ENCODE measurements at places on chromosomes 11 and 22.

DNA sequence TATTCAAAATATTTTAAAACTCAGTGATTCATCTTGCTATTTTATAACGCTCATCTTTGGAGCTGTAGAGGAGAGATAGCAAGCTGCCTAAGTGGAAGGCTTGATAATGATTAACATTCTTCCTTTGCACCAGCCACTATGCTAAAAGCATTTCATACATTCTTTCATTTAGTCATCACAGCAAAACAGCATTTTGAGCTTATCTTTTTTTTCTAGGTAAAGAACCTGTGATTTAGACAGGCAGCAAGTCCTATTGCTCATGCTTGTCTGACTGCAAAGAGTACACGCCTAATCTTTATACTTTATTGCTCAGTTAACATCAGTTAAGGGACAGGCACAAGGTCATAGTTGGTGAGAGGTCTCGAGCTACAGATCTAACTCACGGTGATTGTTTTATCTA, 713.1 kb upstream of the ARHGAP42 start:
- DNase-seq = peak; percentile 41

- no peak for DNase-seq
These were observed 5.4 kb upstream of the NDUFS8 start for GRCh38 chr11:68025047-68025446.

DNA sequence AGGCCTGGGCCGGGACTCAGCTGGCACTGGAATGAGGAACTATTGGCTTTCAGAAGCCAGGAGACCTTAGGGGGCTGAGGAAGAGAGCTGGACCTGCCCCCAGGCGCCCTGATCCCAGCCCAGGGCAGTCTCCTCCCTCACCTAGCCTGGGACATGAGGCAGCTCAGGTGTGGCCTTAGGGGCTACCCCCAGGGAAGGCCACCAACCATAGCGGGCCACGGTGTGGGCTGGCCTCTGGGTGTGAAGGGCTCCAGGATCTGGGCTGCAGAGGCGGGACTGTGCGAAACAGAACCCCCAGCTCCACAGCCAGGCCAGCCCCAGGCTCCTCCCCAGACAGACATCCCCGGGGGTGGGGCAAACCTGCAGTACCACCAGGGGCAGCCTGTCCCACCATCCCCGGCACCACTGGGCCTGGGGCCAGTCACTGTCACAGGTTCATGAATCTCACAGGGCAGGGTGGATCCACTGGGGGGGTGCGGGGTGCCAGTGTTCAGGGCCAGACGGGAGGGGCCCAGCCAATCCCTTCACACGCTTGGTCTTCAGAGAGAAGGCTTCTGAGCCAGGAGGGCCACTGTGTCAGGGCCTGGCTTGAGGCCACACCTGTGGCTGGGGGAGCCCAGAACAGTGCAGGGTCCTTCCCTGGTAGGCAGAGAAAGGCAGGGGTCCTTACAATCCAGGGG, 3.5 kb downstream of the PLXNB2 start:
- DNase-seq = no peak

DNA sequence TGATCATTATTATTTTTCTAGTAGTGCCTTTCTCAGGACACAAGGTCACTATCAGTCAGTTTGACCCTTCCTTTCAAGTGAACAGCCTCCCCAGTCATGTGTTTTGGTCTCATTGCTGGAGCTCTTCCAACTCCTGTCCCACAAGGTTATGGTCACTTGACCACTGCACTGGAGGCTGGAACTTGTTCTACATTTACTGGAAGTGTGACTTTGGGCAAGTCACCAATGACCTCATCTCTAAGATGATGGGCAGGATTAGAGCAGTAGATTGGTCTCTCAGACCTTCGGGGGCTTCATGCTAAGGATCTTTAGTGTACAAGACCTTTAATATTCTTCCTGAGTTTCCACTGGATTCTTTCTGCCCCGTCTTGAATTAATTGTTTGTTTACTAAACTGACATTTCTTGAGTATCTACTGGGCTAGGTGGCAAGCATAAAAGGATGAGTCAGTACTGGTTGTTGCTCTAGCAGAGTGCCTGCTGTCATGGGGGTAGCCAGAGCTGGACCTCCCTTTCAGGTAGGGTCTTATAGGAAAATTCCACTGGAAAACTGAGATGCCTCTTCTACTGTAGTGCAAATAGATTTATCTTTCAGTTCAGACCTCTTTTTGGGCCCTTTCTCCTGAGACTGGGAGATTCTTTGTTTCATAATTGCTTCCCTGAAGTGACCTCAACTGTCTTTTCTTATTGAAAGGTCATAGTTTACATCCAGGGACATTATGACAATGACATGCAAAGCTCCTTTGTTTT, 106.8 kb downstream of the GRAMD1B start:
- DNase-seq = no peak

DNA sequence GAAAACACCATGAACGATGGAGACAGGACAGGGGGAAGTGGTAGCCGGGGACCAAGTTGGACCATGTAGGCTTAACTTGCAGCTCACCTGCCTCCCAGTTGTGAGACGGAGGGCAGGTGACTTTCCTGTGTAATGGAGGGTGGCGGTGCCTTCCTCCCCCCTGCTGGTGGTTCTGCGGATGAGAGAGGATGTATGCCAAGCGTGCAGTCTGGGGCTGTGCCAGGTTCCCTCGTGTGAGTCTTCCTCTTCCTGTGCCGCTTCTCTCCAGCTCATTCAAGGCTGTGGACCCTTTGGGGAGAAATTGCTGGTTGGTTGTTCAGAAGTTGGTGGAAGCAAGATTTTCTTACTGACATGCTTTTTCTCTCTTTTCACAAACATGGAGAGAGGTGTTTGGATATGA, 35.1 kb downstream of the MPPED1 start:
- no peak for DNase-seq

DNA sequence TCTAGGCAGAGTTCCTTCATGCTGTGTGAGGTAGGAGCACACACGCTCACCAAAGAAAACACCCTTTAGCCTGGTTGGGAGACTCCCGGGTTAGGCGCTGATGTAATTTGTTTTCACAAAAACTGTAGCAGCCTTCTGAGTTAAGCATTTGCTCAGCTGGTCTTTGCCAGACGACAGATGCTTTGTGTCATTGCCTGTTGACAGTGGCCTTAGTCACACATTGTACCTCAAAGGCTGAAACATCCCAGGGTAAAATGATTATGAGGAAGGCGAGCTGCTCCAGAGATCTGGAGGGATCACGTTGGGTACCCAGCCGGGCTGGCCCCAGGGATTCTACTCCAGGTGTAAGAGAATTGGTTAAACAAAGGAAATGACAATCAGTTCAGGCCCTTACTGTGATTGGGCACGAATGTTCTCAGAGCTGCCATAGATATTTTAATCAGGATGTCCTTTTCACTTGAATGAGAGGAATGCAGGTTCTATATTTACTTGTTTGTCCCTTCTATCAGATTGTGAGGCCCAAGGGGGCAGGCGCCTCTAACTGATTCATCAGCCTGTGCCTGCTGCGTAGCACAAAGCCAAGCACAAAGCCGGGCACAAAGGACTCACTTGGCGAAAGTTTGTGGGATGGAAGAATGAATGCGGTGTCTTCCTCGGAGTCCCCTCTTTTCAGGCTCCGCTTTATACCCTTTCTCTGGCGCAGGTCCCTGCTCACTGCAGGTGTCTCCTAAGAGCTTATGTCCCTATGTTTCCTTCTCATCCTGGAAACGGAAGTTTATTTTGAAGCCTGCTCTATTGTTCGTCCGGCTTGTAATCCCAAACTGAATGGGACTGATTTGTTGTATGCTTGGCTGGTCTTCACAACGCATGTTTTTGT, 47.1 kb downstream of the ADM start:
- DNase-seq = no peak

- no peak for DNase-seq
These were observed 1.3 kb downstream of the ESAM start for GRCh38 chr11:124760806-124761205.

GRCh38 chr11:120707098-120707497, 195.6 kb downstream of the GRIK4 start:
- DNase-seq = no peak

- DNase-seq = peak; percentile 71
These were observed 2.0 kb downstream of the SERPINH1 start for GRCh38 chr11:75563978-75564552.

- no peak for DNase-seq
These were observed 92.7 kb downstream of the NTM start for GRCh38 chr11:131463162-131463561.

DNA sequence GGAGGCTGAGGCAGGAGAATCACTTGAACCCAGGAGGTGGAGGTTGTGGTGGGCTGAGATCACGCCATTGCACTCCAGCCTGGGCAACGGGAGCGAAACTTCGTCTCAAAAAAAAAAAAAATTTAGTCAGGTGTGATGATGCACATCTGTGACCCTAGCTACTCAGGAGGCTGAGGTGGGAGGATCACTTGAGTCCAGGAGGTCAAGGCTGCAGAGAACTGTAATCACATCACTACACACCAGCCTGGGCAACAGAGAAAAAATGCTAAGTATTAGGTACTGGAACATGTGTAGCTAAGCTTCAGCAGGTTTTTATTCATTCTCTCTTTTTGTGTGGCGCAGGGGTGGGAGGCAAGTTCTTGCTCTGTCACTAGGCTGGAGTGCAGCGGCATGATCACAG, 64.2 kb upstream of the SLN start:
- no peak for DNase-seq

DNA sequence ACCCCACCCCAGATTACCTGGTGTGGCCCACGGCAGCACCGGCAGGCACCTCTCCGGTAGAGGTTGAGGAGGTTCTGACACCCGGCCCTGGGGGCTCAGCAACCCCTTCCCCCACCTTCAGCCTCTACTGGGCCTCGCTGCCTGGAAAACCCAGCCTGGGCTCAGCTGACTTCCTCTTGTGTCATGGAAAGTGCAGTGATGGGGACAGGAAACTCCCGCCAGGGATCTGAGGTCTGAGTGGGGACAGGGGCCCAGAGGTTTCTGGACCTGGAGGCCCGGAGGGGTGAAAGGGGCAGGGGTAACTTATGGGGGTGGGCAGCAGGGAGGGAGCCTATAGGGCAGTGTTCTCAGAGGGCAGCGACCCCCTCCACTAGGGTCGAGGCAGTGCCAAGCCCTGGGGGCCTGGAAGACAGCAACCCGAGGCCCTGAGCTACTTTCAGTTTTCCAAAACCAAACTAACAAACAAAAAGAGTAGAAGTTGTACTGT, 10.0 kb upstream of the CD5 start:
- no peak for DNase-seq

GRCh38 chr11:126147208-126148111, 64.0 kb downstream of the RPUSD4 start:
- DNase-seq = no peak

- no peak for DNase-seq
These were observed 31.7 kb upstream of the KRTAP5-6 start for GRCh38 chr11:1665313-1665712.

DNA sequence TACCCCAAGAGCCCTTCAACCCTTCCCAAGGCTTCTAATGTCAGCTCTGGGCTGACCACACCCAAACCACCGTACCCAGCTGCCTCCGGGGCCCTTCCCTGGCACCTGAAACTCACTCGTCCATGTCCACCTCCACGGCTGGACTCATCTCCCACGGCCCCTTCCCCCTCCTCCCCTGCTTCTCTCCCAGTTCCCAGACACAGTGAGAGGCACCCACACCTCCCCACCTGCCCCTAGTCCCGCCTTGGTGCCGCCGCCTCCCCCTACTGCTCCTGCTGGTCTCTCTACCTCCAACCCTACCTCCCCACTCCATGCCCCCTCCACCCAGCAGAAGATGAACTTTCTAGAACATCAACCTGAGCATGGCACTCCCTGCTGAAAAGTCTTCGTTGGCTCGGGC, 39.5 kb downstream of the ELFN2 start:
- DNase-seq = no peak

DNA sequence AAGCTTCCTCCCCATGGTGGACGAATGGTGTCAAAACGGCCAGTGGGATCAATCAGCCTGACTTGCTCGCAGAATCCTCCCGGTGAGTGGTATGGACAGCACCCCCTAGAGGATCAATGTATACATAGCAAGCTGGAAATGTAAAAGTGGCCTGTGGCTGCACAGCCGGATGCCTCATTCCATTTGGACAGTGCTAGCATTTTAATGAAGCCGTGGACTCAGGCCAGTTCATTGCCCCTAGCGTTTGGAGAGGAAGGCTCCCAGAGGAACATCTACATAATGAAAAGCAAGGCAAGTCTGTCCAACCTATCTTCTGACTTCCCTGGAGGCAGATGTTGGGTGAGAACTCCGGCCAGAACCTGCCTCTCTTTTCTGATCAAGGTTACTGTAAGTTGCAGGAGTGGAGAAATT, 942.3 kb downstream of the NTM start:
- no peak for DNase-seq

DNA sequence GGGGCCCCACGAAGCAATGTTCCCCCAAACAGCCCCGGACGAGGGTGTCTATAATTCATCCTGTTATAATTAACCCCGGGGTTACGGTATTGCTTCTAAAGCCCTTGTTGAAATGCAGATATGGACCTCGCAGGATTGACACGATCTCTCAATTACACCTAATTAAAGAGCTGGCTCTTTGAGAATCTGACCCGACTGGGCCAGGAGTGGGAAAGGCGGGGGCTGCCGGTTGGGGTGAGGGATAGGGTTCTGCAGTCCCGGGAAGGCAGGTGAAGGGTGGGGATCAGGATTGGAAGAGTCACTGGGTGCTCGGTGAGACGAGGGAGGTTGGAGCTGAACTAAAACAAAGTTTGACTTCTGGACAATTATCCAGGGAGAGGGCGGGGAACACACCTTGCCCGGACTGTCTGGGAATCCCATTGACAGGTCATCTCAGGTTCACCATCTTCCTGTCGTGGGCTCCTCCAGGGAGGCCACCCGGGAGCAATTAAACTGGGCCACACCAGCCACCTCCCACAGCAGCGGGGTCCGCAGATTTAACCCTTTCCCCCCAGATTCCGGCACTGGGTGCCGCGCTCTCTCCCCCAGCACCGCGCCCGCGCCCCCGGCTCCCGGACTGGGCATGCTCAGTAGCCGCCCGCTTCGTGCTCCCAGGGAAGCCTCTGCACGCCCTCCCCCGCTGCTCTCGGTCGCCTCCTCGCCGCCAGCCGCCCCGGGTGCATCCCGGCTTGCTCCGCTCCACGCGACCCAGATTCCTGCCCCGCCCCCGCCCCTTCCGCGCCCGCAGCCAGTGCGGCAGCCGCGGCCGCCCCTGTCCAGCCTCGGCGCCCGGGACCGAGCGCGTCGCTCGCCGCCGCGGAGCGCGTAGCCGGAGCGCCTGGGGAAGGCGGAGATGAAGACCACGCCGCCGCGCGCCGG, at the start of gene ELMOD1:
TSS of gene ELMOD1 (plus strand) at position 688 of the 918 bp plus-strand sequence. CDS start 27,043 bp downstream, outside the sequence.
- DNase-seq = no peak

DNA sequence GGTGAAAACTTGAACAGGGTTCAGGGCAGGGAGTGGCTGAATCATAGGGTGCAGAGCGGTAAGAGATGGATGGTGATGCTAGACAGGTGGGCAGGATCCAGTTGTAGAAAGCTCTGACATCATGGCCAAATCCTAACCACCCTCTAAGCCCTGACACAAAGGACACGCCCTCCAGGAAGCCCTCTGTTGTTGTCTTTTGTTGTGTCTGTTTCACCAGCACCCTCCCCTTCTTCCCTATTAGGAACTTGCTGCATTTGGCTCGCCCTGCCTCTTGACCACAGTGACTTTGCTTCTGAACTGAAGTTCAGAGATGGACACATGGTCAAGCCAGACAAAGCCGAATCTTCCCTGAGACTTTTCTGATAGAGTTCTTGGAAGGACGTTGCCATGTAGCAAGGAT, 14.2 kb upstream of the APOL6 start:
- DNase-seq = no peak

- no peak for DNase-seq
These were observed 55.8 kb downstream of the CD6 start for GRCh38 chr11:61027141-61027840.

GRCh38 chr11:94145916-94146315, 17.3 kb downstream of the PANX1 start:
- no peak for DNase-seq

Measured in HS-5 (cell line).